Upper lobe of left lung (tissue), 6 donors: ENCODE measurements at places on chromosomes 4 and X. TPM values are rescaled to one million over a fixed set of nuclear protein-coding genes. Genes with fewer than 3 reads are reported as not detected.

The C4orf46 gene
- 3.0 TPM for total RNA-seq

The PRIMPOL gene
- total RNA-seq = 7.0 TPM

The TASL gene
- total RNA-seq = 4.2 TPM

The PRDM5 gene
- 23.0 TPM for total RNA-seq

The ATOH1 gene
- not detected for total RNA-seq

The SYP gene
- 4.6 TPM for total RNA-seq

The PSMD10 gene
- total RNA-seq = 34.1 TPM

The MAGEA9B gene
- not detected for total RNA-seq

The PLCXD1 gene
- 75.4 TPM for total RNA-seq

The SSX4 gene
- not detected for total RNA-seq

The MAGEB1 gene
- total RNA-seq = not detected

The P2RY8 gene
- 3.7 TPM for total RNA-seq

The F9 gene
- total RNA-seq = not detected
